Lower leg skin (tissue), 4 donors: ENCODE measurements at places on chromosomes 5 and 9.

GRCh38 chr9:130242270-130243014, 23.1 kb upstream of the HMCN2 start:
- DNase-seq: no peak

DNA sequence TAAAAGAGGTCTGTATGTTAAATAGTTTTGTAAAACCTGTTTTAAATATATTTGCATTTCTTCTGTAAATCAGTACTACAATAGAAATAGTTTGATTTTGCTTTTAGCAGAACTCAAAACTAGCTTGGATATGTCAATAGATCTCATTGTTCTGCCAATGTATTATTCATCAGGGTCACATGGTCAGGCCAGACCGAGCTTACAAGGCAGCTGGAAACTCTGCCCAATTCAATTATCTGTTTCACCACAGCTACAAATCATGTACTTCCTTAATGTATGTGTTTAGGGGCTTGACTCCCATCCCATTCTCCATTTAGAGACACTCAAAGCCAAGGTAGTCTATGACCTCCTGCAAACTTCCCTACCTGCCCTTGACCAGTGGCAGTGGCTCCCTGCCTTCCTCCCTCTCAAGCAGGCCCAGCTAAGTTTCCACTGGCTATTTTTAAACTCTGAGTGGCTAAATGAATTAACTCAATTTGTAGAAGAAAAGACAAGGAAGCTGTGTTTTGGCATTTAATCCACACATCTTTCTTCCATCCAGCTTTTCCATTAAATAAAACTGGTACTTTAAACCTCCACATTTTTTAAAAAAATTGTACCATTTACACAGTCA, 46.4 kb upstream of the SELENOP start:
- no peak for DNase-seq

- no peak for DNase-seq
Measured at GRCh38 chr5:173228639-173229381, 6.2 kb downstream of the NKX2-5 start.

DNA sequence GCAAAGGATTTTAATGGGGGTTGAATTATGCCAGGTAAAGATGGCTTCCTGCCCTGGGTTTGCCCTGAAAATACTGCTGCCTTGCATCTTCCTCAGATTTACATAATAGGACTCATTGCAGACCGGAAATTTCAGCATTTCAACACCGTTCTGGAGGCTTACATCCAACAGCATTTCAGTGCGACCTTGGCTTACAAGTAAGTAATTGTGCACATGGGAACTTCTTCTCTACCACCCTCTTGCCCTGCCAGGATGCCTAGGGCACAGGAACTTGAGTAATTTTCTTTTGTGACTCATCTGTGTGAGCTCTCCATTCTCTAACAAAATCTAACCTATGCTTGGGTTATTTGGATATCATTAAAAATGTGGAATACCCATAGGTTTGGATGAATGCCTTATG, 80.2 kb downstream of the DOCK2 start:
- DNase-seq: no peak

DNA sequence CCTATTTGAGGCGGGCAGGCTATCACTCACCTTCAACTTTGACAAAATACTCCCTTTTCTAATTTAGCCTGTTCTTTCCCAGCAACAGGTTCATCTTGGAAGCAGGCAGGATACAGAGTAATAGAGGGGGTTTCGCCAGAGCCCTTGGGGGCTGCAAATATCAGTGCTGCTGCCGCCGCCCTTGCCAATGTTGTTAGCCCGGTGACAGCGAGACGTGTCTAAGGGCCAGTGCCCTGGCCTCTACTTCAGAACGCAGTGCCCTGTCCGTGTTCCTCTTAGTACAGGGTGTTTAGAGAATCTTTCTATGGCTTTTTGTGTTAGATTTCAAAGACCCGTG, 703 bp downstream of the FAM120AOS start:
- no peak for DNase-seq
